ENCODE measurements at places on chromosomes 6 and 20. TPM values are rescaled to one million over a fixed set of nuclear protein-coding genes. Genes with fewer than 3 reads are reported as not detected.

DNA sequence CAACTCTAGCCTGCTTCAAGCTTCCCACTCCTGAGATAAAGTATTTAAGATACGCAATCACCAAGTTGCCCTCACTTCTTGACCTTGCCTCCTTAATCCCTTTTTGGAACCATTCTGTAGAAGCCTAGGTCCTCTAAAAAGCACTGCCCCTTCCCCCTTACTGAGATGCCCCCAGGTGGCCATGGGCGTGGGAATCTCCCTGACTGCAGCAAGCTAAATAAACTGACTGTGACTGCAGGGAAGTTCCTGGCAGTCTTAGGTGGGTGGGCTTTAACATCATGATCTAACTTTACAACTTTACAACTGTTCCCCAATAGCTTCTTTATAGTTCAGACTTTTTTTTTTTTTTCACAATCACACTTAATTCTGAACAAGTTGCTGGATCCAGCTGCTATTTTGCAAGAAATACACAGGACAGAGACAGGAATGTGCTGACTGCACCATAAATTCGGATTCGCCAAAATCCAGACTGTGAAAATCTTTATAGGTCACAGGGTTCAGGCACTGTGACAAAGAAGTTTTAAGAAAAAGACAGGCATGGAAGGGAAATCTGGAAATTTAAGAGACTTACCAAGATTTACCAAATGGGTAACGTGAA is 344.2 kb upstream of the SULF2 start:
- no peaks in the 10 kb centered on the region for H3K27me3 ChIP-seq
- H3K4me3 ChIP-seq, result no peak overlapping the region
- no peak overlapping the region for H3K27ac ChIP-seq
- H3K4me1 ChIP-seq, result no peaks in the 10 kb centered on the region

The MOG gene
- total RNA-seq, result not detected

DNA sequence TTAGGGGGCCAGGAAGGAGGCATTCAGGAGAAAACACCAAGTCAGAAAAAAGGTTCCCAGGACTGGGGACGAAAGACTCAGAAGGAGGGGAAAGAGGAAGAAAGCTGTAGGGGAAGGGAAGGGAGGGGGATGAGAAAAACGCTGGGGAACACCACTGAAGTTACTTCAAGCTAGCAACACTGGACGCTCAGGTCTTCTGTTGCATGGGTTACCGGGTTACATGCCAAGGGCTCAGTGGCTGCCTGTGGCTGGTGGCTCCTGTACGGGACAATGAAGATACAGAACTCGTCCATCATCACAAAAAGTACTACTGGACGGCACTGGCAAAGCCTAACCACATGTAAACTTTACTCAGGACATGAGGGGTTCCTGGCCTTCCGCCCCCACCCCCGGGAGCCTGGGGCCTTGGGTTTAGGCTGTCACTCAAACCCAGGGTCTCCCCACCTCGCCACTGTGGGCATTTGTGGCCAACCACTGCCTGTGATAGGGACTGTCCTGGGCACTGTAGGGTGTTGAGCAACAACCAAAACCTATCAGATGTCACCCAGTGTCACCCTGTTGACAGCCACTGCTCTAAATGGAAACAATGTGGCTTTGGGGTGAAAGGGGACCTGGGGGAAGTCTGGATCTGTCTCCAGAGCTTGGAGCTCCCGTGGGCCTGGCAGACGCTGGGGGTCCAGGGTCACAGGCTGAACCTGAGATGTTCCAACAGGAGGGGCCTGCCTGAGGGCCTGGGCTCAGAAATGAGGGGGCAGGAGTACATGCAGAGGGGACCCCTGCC is 40.3 kb upstream of the CD93 start:
- no peak overlapping the region for H3K27ac ChIP-seq
- H3K36me3 ChIP-seq, result no peaks in the 10 kb centered on the region
- no peaks in the 10 kb centered on the region for H3K4me1 ChIP-seq
- H3K4me3 ChIP-seq, result no peak overlapping the region
- H3K27me3 ChIP-seq, result no peaks in the 10 kb centered on the region

GRCh38 chr6:33713786-33714185 is 2.3 kb upstream of the UQCC2 start:
- no peak for DNase-seq
- no peak overlapping the region for H3K27ac ChIP-seq
- H3K4me1 ChIP-seq, result no peaks in the 10 kb centered on the region
- H3K4me3 ChIP-seq, result no peak overlapping the region

The SYCP2L gene
- 3.3 TPM for total RNA-seq

DNA sequence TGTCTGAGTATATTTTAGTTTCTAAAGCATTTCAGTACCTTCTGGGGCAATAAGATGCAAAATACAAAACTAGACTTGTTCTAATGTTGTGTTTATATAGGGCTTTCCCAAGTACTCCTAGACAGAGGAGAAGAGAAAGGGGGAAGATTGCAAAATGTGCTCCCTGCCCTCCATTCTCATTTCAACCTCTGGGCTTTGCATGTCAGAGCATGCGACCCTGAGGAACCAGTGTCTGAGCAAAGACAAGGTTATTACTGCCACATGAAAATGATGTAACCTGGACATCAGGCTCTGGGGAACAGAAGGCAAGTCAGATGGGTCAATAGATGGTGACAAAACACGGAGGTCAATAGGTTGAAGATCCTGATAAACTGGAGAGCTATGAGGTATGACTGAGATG is 253.5 kb upstream of the TCF21 start:
- no peaks in the 10 kb centered on the region for H3K36me3 ChIP-seq
- H3K4me3 ChIP-seq, result no peak overlapping the region

The EYA4 gene
- total RNA-seq, result 1.8 TPM

DNA sequence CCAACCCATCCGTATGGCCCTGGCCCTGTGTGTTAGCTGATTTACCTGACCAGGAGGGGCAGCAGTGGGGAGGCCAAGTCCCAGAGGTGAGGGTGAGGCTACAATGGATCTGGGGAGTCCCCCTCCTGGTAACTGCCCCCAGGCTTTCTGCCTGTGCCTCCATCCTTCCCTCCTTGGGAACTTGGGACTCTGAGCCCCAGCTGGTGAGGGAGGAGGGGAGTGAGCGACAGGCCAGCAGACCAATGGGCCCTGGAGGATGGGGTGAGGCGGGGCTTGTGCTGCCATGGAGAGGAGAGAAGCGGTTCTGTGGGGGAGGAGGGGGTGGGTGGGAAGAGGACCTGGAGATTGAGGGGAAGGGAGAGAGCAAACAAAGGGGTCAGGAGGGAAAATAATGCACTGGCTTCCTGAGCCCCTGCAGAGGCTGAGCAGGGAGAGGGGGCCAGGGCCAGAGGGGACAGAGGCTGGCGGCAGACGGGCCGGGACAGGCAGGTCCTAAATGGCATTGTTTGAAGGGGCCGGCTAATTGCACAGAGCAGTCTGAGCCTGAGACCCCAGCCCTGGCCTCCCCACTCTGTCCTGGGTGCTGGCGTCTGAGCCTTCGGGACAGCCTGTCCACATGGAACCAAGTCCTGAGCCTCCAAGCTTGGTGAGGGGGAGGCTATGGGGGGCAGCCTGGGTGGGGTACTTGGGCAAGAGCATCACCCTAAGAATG is 17.5 kb downstream of the DNMT3B start:
- H3K36me3 ChIP-seq, result peaks cover 19% of the 10 kb centered on the region
- no peaks in the 10 kb centered on the region for H3K27me3 ChIP-seq
- no peak overlapping the region for H3K4me3 ChIP-seq

GRCh38 chr6:145204301-145204700 is 531.0 kb downstream of the EPM2A start:
- H3K27ac ChIP-seq, result no peak overlapping the region
- H3K4me1 ChIP-seq, result peaks cover 3% of the 10 kb centered on the region
- no peak overlapping the region for H3K4me3 ChIP-seq
- DNase-seq, result no peak

DNA sequence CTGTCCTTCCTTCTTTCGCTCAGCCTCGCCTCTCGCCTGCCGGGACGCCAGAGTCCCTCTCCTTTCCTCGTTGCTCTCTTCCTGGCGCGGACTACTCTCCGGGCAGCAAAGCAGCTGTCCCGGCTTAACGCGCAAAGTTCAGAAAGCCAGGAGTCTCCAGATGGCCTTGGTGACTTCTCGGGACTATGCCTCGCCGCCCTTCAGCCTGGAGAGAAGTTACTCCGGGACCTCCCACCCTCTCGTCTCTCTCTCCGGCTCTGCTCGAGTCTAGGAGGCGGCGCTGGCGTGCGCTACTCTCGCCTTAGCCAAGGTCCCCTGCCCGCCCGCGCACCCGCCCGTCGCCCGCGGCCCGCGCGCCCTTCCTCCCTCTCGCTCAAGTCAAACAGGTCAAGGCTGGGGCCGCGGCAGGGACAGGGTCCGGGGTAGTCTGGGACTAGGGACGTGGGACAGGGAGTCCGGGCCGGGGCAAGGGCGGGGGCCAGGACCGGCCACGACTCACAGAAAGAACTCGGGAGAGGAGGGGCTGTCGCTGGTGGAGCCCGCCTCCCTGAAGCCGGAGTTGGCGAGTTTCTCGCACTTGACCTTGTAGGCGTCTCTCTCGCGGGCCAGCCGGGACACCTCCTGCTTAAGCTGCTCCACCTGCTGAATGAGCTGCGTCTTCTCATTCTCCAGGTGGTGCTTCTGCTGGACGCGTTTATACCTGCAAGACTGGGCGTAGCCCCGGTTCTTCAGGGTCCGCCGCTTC is 1.5 kb downstream of the MAFB start:
- H3K36me3 ChIP-seq, result no peaks in the 10 kb centered on the region
- H3K27ac ChIP-seq, result peak overlapping the region; percentile 96
- peaks cover 2% of the 10 kb centered on the region for H3K27me3 ChIP-seq
- H3K4me1 ChIP-seq, result no peaks in the 10 kb centered on the region

- H3K36me3 ChIP-seq, result no peaks in the 10 kb centered on the region
- no peak overlapping the region for H3K27ac ChIP-seq
- DNase-seq, result no peak
- H3K27me3 ChIP-seq, result no peaks in the 10 kb centered on the region
- H3K4me3 ChIP-seq, result no peak overlapping the region
Measured at GRCh38 chr6:56002336-56002735, 126.9 kb upstream of the BMP5 start.

The WFDC2 gene
- 3.5 TPM for total RNA-seq

- H3K27ac ChIP-seq, result no peak overlapping the region
- no peaks in the 10 kb centered on the region for H3K36me3 ChIP-seq
- H3K4me3 ChIP-seq, result no peak overlapping the region
- no peak for DNase-seq
- H3K4me1 ChIP-seq, result no peaks in the 10 kb centered on the region
Measured at GRCh38 chr6:36717871-36718540, 20.4 kb downstream of the RAB44 start.

DNA sequence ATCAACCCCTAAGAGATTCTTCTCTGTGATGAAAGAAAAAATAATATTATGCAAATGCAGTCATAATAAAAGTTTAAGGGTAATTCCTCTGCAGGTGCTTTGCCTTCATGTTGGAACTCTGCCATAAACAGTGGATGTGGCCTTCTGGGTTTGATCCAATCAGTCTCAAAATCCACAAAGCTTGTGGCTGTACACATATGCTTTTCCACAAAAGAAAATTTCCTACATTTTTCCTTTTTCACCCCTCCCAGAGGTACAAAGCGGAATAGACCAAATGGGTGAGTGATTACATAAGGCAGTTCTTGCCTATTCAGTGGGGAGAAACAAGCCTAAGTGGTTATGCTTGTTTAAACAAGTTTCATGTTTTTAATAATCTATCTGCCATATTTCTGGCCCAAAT is 16.7 kb downstream of the CALHM5 start:
- no peak overlapping the region for H3K27ac ChIP-seq
- no peak for DNase-seq
- peaks cover 29% of the 10 kb centered on the region for H3K4me1 ChIP-seq
- H3K36me3 ChIP-seq, result no peaks in the 10 kb centered on the region

DNA sequence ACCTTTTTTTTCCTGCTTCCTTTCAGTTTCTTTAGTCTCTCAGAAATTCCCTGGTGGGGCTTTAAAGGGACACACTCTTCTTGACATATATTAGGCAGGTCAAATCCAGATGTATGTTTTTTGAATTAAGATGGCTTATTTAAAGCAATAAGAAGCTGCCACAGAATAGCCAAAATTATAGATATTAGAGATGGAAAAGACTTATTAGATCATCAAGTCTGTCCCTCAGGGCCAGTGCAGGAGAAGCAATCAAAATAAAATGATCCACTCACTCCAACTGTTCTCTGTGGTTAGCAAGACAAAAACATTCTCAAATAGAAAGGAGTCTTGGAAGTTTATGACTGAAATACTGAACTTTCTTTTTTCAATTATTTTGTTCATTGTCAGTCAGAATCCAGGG is 462.8 kb downstream of the CDC5L start:
- no peak for DNase-seq
- no peaks in the 10 kb centered on the region for H3K36me3 ChIP-seq
- peak overlapping the region; percentile 64 for H3K27ac ChIP-seq

DNA sequence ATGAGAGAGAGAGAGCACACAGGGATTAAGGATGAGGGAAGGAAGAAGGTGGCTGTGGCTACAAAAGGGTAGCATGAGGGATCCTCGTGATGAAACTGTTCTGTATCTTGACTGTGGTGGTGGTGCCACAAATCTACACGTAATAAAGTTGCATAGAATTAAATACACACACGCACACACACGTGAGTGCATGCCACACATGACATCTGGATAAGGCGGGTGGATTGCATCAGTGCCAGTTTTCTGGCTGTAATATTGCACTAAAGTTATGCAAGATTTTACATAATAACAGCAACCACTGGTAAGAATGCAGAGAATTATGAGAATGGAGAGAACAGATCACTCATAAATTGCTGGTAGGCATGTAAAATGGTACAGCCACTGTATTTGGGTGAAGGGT is 16.9 kb upstream of the STK35 start:
- H3K27ac ChIP-seq, result no peak overlapping the region
- H3K4me3 ChIP-seq, result no peak overlapping the region
- no peaks in the 10 kb centered on the region for H3K36me3 ChIP-seq
- no peaks in the 10 kb centered on the region for H3K4me1 ChIP-seq

GRCh38 chr6:100035873-100036653 is 42.0 kb upstream of the MCHR2 start:
- H3K4me1 ChIP-seq, result no peaks in the 10 kb centered on the region
- H3K27me3 ChIP-seq, result no peaks in the 10 kb centered on the region
- no peak for DNase-seq
- no peak overlapping the region for H3K4me3 ChIP-seq

DNA sequence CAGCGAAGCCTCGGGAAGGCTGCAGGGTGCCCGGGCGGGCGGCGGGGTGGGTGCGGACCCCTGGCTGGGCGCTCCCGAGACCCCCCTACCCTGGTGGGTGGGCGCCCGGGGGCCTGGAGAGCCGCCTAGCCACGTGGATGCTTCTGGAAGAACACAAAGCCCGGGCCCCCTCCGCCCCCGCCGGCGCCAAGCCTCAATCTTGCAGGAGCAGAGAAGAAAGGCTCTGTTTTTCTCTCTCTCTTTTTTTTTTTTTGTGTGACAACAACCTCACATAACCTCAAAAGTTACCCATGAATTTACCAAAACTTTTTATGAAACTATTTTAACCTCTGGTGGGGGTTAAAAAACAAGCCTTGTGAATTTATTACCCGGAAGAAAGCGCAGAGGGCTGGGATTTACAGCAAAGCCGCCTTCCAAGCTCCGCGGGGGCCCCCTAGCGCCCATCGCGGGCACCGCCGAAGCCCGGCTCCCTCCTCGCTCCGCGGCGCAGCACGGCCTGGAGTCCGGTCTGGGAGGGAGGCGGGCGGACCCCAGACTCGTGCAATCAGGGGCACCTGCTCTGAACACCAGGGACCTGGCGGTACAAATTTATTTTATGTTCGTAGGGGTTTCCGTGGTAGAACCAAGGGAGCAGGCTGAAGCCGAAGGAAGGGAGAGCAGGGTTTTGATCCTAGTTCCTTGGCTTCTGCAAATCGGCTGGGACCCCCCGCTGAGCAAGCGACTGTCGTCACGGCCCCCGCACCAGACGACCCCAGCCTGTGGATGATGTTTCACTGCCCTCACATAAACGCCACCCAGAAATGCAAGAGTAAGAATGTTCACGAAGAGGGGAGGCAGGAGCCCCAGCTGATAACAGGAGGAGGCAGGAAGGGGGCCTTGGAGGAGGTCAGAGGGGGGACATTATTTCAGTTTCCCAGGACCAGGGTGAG is 58.9 kb downstream of the ZNF831 start:
- DNase-seq, result peak; percentile 80
- peak overlapping the region; percentile 83 for H3K27ac ChIP-seq
- no peaks in the 10 kb centered on the region for H3K36me3 ChIP-seq
- no peaks in the 10 kb centered on the region for H3K27me3 ChIP-seq

The SMAP1 gene
- 21.6 TPM for total RNA-seq

All from tibial nerve (tissue), 4 donors.